ENCODE measurements at places on chromosomes 1 and 21. TPM values are rescaled to one million over a fixed set of nuclear protein-coding genes. Genes with fewer than 3 reads are reported as not detected.
A peak's percentile ranks its signal among the peaks of the same experiment; 100 is the strongest.

DNA sequence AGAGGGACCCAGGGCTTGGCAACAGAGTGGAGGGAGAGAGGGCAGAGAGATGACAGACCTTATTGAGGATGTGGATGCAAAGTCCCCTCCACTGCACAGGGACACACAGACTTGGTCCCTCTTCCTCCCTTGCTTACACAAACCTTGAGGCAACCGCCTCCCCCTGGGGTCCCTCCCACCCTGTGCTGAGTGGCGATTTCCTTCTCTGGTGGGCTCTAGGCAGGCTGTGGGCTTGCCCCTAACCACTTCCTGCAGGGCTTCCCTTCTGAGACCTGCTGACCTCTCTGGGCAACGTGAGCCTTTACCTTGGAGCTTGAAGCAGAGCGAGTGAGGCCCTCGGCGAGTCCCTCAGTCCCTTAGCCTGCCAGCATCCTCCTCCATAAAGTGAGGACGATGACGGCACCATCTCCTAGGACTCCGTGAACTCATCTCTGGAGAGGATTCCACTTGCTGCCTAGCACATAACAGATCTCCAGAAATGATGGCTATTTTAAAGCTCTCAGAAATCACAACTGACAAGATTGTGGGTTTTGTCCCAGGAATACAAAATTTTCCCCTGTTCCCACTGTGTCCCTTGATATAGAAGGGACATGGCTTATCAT, 25.0 kb downstream of the KIAA1614 start:
- H3K4me3 ChIP-seq: no peak overlapping the region
- H3K27me3 ChIP-seq: no peaks in the 10 kb centered on the region
- H3K36me3 ChIP-seq: peaks cover 46% of the 10 kb centered on the region
- DNase-seq: no peak
- no peaks in the 10 kb centered on the region for H3K4me1 ChIP-seq

DNA sequence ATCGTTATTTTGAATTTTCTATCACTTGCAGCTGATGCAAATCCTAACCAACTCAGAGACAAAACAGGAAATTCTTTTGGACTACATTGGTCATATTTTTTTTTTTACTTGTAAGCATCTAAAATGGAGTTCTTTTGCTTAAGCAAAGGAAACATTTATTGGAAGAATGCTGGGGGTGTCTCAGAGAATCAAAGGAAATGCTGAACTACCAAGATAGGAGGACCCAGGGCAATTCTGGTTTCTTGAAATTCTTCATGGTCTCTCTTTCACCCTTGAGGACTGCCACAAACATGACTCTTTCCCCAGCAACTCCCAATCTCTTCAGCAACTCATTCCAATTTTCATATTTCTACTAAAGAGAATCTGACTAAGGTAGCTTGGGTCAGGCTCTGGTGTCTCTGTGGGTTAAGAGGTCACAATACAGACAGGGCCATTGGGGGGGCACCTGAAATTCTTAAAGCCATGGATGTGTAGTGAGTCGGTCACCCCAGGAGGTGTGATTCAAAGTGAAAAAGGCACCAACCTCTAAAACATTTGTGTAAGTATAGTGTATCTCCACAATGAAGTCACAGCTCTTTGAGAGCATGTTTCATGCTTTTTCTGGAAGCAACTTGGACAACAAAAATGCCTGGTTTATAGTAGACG, 171.1 kb upstream of the FGGY start:
- peaks cover 15% of the 10 kb centered on the region for H3K4me1 ChIP-seq
- no peaks in the 10 kb centered on the region for H3K27me3 ChIP-seq
- H3K4me3 ChIP-seq: no peak overlapping the region
- H3K36me3 ChIP-seq: no peaks in the 10 kb centered on the region

GRCh38 chr1:3292868-3293562, 161.4 kb upstream of the ARHGEF16 start:
- H3K4me3 ChIP-seq: no peak overlapping the region
- H3K27me3 ChIP-seq: peaks cover 89% of the 10 kb centered on the region
- H3K36me3 ChIP-seq: no peaks in the 10 kb centered on the region
- H3K4me1 ChIP-seq: no peaks in the 10 kb centered on the region

GRCh38 chr1:221699577-221699976, 42.3 kb downstream of the DUSP10 start:
- H3K4me3 ChIP-seq: no peak overlapping the region
- no peaks in the 10 kb centered on the region for H3K27me3 ChIP-seq
- no peak overlapping the region for H3K27ac ChIP-seq
- peaks cover 16% of the 10 kb centered on the region for H3K36me3 ChIP-seq

GRCh38 chr21:34333121-34333739, 30.6 kb upstream of the KCNE2 start:
- no peak overlapping the region for H3K4me3 ChIP-seq
- no peaks in the 10 kb centered on the region for H3K36me3 ChIP-seq
- peak; percentile 28 for DNase-seq
- peaks cover 4% of the 10 kb centered on the region for H3K4me1 ChIP-seq
- no peaks in the 10 kb centered on the region for H3K27me3 ChIP-seq

DNA sequence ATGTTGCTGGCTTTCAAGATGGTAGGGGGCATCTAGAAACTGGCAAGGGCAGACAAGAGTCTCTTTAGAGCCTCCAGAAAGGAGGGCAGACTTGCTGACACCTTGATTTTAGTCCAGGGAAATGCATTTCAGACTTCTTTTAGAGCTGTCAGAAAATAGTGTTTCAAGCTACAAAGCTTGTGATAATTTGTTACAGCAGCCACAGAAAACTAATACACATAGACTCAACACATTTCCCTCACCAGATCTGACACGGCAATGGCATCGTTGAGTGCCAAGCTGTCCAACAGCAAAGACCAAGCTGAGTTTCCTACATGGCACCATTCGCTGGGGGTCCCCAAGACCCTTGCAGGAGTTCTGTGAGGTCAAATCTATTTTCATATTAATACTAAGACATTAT, 62.0 kb downstream of the SLC9A1 start:
- H3K27me3 ChIP-seq: no peaks in the 10 kb centered on the region
- no peak for DNase-seq
- H3K4me3 ChIP-seq: no peak overlapping the region
- no peaks in the 10 kb centered on the region for H3K36me3 ChIP-seq

DNA sequence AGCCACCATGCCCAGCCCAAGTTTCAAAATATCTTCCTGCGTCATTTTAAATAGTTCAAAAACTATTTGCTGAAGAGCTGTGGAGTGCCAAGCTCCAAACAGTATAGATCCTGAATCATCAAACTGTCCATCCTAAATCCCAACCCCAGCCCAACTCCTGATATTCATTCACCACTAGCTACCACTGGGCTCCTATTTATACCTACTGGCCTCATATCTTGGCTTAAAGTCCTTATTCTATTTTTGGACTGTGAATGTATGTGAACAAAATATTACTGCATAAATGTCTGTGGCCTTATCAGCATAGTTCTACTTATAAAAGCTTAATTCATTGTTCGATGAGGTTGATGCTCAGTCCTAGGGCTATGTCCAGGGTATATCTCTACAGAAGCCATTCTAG, 5.2 kb upstream of the SCAMP3 start:
- DNase-seq: no peak
- peaks cover 83% of the 10 kb centered on the region for H3K36me3 ChIP-seq
- no peak overlapping the region for H3K27ac ChIP-seq
- no peaks in the 10 kb centered on the region for H3K27me3 ChIP-seq

- H3K4me3 ChIP-seq: no peak overlapping the region
- H3K27me3 ChIP-seq: no peaks in the 10 kb centered on the region
- DNase-seq: no peak
Observed at GRCh38 chr21:19276665-19277064, 873.1 kb upstream of the TMPRSS15 start.

DNA sequence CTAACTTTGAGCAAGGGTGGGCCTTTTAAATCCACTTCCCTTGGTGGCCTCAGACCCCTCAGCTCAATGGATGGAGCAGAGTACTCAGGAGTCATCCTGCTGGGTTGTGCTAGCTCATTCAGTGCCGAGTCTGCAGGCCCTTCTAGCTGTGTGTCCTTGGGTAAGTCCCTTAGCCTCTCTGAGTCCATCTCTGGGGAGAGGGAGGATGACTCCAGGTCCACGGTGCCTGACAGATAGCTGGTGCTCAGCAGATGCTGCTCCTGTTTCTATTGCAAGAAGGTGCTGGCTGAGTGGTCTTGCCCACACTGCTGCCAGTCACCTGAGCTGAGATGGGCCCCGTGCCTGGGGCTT, 11.0 kb downstream of the LDLRAP1 start:
- no peak overlapping the region for H3K4me3 ChIP-seq
- DNase-seq: no peak
- H3K27me3 ChIP-seq: no peaks in the 10 kb centered on the region
- peaks cover 43% of the 10 kb centered on the region for H3K4me1 ChIP-seq

- peak overlapping the region; percentile 69 for H3K27ac ChIP-seq
- H3K4me3 ChIP-seq: no peak overlapping the region
- DNase-seq: no peak
Observed at GRCh38 chr1:33221385-33221758, 34.9 kb upstream of the ZNF362 start.

DNA sequence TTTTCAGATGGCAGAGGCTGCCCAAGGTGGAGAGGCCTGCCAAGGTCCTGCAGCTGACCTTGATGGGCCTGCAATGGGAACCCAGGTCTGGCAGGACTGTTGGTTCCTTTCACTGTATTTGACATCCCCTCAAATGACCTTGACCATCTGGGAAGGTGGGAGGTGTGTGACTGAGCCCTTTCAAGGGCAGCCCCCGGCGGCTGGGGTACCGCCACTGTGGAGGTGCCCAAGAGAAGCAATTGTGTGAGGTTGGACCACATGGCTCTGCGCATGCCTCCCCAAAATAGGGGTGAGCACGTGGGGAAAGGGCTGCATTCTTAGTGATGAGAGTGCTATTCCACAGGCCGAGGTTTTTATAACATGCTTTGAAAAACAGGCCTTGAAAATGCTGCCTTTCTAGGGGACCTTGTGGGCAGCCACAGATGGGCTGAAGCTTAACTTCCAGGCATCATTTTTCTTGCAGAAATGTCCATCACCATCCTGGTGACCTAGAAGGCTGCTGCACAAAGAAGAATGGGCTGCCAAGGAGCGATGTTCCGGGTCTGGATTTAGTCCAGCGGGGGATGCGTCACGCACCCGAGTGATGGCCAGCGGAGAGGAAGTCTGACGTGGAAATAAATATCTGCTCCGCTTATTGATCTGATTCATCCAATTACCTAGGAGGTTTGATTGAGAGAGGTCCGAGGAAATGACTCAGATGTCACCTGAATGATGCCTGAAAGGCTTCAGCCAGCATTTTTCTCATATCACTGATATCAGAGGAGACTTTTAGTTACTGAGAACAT, 16.5 kb upstream of the UTS2 start:
- no peak overlapping the region for H3K4me3 ChIP-seq
- H3K27ac ChIP-seq: no peak overlapping the region
- DNase-seq: no peak
- H3K36me3 ChIP-seq: no peaks in the 10 kb centered on the region
- H3K4me1 ChIP-seq: no peaks in the 10 kb centered on the region

GRCh38 chr1:211548321-211549091, 30.5 kb downstream of the SLC30A1 start:
- peak overlapping the region; percentile 40 for H3K27ac ChIP-seq
- no peaks in the 10 kb centered on the region for H3K4me1 ChIP-seq
- H3K36me3 ChIP-seq: no peaks in the 10 kb centered on the region
- no peaks in the 10 kb centered on the region for H3K27me3 ChIP-seq

Gene XCL2
- total RNA-seq: not detected

Gene SPRR2F
- not detected for total RNA-seq

Gene TMEM269
- not detected for total RNA-seq

Gene HORMAD1
- 6.7 TPM for total RNA-seq

Gene TRIM46
- 0.80 TPM for total RNA-seq

Gene CDK18
- 2.7 TPM for total RNA-seq

Gene GPR25
- total RNA-seq: not detected

Gene OVAAL
- not detected for total RNA-seq
